ENCODE measurements at places on chromosomes 6 and 20. TPM values are rescaled to one million over a fixed set of nuclear protein-coding genes. Genes with fewer than 3 reads are reported as not detected.

PLTP gene
- total RNA-seq, result 4.3 TPM

PDYN gene
- not detected for total RNA-seq

GRCh38 chr6:80647156-80647555 lies 540.7 kb downstream of the BCKDHB start:
- no peak overlapping the region for H3K4me3 ChIP-seq
- no peaks in the 10 kb centered on the region for H3K36me3 ChIP-seq
- no peak overlapping the region for H3K27ac ChIP-seq
- no peak for DNase-seq
- H3K27me3 ChIP-seq, result no peaks in the 10 kb centered on the region

- no peak overlapping the region for H3K4me3 ChIP-seq
- no peak overlapping the region for H3K27ac ChIP-seq
- H3K27me3 ChIP-seq, result peaks cover 13% of the 10 kb centered on the region
- no peak for DNase-seq
- no peaks in the 10 kb centered on the region for H3K36me3 ChIP-seq
- H3K4me1 ChIP-seq, result peaks cover 16% of the 10 kb centered on the region
These were observed 132.3 kb upstream of the DOK5 start for GRCh38 chr20:54343099-54343498.

DNA sequence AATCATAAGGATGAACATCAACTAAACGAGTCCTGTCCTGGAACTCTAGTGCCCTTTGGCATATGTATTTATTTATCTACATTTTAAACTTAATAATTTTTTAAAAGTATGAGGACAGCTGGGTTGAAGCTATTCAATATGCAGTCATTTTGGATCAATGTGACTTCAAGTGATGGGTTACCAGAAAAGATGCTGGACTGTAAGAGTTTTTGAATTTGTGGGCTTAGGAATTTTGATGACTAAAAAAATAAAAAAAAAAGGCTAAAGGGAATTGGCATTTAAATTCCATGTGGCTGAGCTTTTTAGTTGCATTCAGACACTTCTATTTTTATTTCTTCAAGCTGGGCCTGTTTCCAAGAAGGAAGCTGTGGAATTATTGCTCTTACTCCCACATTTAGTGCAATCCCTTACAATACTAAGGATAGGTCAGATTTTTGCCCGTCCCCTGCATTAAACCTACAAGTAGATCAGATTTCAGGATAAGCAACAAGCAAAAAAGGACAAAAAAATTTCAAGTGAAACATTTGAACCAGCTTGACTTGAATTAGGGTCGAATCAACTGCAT lies 704.2 kb upstream of the CITED2 start:
- no peak overlapping the region for H3K4me3 ChIP-seq
- no peak overlapping the region for H3K27ac ChIP-seq
